Stimulated activated CD8-positive, alpha-beta memory T cell treated with anti-CD3 and anti-CD28 coated beads, Interleukin-7, amount 100 ng/mL, for 24 hours (primary cell): ENCODE measurements at places on chromosomes 7 and 10.

DNA sequence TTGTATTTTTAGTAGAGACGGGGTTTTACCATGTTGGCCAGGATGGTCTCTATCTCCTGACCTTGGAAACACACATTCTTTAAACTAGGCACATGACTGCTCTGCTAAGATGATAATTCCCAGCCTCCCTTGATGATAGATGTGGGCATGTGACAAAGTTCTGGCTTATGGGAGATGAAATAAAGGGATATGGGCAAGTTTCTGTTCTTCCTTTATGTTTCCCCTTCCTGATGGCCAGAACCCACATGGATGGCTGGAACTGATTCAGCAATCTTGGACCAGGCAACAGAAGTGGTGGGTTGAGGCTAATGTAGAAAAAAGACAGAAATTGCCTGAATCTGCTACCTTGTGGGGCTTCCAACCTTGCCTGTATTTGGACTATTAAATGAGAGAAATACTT lies 60.7 kb upstream of the NRP1 start:
- no peak for DNase-seq

DNA sequence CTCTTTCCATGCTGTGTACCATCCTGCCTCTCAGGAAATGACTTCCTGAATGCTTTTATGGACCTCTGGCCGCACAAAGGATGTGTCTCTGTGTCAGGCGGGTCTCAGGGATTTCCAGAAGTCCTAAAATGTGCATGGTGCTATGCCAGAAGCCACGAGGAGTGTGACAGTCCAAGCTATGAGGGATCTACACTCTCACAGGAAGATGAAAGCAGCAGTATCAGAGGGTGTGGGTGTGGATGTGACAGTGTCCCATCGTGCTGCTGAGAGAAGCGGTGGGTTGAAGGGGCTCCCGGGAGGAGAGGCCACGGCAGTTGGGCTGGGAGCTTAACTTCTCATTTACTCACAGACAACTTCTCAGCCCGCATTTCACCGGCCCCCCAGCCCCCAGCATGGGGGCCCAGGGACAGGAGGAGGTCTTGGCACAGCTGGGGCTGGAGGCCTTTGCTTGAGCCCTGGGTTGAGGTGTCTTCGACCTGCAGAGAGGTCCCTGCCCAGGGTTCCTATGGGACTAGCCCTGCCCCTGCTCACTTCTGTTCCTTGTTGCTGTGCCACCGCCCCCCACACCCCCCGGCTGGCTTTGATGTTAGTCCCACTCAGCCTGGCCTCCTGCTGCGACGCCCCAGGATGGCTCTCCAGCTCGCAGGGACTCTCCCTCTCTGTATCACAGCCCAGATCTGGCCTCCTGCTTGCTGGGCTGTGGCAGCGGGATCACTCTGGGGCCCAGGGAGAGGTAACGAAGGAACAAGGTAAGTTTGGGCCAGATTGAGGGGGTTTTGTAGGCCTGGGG lies 30.8 kb upstream of the EMX2 start:
- no peak for DNase-seq

GRCh38 chr10:49133706-49134248 lies at the start of gene FAM170B:
Gene FAM170B, minus strand, starts transcription at chr10:49134021. Its CDS starts 103 bp downstream, at chr10:49133918.
- DNase-seq = no peak

DNA sequence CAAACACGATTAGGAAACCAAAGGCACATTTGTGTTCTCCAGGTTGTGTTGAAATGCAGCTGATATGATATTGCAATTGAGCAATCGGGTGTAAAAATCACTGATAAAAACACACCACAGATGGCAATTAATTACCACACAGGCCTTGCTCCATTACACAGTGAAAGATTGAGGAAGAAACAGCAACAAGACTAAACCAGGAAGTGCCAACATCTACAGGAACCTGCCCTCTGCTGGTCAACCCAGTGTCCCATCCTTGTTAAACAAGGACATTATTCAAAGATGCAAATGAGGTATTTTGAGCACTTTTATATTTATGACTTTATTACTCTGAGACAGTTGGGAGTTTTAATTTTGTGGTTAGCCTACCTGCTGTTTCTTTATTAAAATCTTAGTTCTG lies 765.6 kb upstream of the GHITM start:
- DNase-seq = no peak

- no peak for DNase-seq
These were observed 661.7 kb upstream of the AUTS2 start for GRCh38 chr7:68936471-68937035.

DNA sequence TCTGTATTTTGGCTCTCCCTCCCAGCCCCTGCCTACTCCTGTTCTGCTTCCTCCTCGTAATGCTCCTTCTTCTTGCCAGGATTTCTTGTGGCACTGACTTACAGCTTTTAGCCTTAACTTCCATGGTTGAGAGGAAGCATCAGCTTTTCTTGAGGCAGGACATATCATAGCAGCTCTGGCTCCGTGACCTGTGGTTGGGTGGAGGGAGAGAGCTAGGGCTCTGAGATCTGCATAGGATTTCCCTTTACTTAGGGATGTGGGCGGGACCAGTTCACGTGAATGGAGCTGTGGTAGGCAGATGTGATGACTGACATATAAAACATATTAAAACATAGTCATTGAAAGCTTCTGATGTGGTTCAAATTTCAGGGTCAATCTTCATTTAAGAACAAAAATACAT lies 10.6 kb upstream of the RAB11FIP2 start:
- DNase-seq = no peak

GRCh38 chr10:64174666-64175255 lies 653.6 kb downstream of the REEP3 start:
- DNase-seq = no peak

- DNase-seq = no peak
These were observed 21.5 kb downstream of the ADARB2 start for GRCh38 chr10:1715821-1716220.

DNA sequence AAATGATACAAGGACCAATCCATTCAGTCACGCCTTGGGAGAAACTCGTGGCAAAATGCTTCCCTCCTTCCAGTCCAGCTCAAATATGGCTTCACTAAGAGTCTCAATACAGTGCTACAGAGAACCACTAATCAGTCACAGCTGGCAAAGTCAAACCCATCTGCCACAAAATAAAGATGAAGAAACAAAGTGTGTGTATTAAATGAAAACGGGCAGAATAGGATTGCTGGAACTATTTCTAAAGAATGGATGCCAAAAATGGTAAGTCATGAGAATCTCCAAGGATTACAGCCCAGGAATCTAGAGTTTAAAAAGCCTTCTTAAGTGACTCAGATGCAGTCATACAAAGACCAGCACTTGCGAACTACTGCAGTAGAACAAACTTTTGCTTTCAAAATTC lies 61.9 kb downstream of the CACUL1 start:
- no peak for DNase-seq

DNA sequence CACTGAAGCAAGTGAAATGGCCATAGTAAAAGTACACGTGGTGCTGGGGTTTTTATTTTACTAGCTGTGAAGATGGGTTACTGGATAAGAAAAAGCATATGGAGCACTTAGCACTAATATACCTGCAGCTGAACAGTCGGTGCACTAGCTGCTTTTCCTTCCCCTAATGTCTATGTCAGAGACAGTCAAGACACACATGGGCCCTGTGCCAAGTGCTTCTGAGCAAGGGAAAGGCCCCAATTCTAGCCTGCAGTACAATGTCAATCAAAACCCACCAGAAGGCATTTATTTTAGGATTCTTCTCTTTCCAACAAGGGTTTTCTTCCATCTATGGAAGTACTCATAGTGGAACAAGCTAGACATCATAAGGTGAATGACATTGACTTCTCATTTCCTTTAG lies 716.7 kb downstream of the CCSER2 start:
- no peak for DNase-seq

DNA sequence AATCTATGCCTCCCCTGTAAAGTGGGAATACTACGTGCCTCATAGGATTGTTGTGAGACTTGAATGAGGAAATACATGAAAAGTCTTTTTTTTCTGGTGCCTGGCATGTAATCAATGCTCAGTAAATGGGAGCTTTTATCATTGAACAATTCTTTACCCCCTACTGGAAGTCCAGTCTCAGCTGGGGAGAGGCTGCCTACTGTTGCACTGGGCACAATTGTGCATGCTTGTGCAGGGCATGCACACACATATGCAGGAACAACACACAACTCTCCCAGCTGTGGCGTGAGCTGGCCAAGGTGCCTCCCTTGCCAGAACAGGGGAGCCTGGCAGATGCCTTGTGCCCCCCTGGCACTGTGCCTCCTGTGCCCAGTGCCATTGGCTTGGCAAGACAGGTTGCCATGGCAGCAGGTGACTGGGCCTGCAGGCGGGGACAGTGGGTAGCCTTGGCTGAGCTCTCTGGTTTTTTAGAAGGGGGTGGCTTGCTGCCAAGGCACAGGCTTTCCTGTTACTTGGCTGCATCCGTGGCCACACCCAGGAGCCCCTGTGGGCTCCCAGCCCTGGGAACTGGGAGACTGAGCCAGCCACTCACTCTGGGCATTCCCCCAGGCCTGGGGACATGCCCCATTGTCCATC lies 16.1 kb upstream of the PALD1 start:
- no peak for DNase-seq

DNA sequence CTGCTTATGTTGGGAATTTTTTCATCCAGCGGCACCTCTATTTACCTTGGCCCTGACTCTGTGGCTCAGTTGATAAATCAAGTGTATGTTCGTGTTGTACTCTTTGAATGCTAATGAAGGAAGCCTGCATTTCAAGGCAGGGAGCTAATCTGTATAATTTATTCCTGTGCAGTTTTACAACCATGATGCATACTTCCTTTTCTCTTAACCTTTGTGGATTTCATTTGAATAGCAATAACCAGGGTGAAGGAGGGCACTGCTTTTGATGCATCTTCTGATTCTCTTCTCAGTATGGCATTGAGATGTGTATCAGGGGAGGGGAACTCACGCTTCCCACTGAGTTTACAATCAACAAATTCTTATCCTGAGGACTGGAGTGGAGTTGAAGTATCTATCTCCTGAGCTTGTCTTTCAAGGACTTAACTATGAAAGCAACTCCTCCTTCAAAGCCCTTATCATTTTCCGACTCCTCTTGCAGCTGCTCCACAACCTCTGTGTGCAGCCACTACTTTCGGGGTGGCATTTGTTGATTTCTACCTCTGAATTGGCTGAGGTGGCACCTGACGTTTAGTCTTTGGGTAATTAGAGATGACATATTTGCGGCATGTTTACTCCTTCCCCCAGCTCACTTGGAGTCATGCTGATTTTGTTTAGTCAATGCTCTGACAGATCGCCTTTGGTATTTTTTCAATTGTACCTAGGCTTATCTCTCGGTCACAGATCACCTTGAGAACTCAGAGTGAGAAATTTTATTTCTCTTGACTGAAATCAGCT lies 275.2 kb downstream of the PHTF2 start:
- no peak for DNase-seq

GRCh38 chr7:154451480-154452457 lies 399.6 kb downstream of the DPP6 start:
- no peak for DNase-seq

DNA sequence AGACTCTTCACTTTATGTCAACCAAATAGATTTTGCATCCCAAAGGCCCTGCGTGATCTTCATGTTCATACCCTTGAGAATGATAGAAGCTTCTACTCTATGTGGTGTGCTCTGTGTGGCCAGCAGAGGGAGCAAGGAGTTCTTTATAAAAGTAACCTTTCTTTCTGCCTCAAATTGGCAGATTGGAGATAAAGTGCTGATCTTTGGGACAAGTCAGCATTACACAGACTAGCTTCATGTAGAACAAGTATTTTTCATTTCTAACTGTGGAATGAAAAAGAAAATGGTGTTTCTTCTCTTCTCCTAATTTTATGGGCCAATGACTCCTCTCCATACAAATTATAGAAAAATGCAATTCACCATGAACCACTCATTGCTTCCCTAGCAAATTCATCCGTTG lies 1214.1 kb downstream of the SORCS1 start:
- no peak for DNase-seq

DNA sequence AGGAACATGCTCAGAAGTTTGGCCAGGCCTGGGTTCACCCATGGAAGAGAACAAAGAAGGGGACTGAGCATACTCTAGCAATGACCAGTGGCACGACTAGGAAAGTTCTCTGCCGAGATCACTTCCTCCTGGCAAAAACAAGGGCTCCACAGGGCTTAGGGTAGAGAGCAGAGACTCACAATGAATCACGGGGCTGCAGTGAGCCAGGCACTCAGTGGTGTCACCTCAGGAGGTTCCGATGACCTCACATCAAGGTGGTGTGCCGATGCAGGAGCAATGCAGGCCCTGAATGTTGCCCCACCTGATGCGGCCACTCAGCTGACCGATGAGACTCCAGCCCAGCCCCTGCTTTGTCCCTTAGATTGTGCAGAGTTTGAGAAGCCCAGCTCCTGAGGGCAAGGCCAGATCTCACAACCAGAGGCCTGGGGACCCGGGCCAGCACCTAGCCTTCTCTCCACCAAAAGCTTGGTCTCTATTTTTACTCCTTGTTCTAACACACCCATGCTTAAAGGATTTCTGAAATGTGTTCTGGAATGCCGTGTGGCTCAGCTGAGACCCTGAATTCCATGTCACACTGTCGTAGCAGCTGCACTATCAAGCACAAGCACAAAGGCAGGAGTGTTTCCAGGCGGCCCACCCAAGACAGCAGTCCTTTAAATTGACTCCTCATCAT lies 60.9 kb downstream of the COBL start:
- DNase-seq = no peak

DNA sequence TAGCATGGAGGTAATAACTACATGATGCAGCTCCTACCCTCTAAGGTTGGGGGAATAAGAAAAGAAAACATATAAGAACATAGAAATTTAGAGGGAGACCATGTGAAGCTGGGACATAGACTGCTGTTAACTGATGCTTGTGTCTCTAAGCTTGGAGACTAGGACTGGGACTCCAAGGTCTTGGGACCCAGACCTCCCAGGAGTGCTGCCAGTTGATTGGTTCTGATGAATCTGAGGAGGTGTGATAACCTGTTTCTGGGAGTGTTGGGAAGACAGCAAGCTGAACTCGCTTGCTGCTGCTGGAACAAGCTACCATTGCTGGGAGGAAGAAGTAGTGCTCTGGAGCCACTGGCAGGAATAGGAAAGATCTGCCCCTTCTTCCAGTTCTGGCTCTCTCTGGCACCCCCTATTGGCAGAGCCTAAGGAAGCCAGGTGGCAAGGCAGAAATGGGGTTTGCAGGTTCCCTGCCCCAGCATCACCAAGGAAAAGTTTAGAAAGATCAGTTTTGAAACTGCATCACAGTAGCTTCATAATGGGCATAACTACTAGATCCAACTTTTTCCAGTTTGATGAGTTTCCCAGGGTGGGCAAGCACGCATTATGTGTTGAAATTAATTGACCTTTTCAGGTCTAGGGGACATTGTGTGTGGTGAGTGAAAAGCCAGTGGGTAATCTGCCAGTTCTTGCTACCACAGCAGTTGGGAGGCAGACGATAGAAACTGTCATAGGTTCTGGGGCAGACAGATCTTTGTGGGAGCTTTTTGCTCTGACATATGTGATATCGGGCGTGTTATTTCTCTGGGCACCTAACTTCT lies 140.7 kb downstream of the SND1 start:
- DNase-seq = no peak

GRCh38 chr10:42869977-42870350 lies 87.4 kb downstream of the BMS1 start:
- DNase-seq = no peak
